ENCODE measurements at places on chromosomes 11 and 22.

- no peak for DNase-seq
Observed at GRCh38 chr11:57100638-57101331, 81.0 kb upstream of the LRRC55 start.

- DNase-seq, result no peak
Observed at GRCh38 chr11:44072757-44073658, 6.9 kb downstream of the ACCS start.

DNA sequence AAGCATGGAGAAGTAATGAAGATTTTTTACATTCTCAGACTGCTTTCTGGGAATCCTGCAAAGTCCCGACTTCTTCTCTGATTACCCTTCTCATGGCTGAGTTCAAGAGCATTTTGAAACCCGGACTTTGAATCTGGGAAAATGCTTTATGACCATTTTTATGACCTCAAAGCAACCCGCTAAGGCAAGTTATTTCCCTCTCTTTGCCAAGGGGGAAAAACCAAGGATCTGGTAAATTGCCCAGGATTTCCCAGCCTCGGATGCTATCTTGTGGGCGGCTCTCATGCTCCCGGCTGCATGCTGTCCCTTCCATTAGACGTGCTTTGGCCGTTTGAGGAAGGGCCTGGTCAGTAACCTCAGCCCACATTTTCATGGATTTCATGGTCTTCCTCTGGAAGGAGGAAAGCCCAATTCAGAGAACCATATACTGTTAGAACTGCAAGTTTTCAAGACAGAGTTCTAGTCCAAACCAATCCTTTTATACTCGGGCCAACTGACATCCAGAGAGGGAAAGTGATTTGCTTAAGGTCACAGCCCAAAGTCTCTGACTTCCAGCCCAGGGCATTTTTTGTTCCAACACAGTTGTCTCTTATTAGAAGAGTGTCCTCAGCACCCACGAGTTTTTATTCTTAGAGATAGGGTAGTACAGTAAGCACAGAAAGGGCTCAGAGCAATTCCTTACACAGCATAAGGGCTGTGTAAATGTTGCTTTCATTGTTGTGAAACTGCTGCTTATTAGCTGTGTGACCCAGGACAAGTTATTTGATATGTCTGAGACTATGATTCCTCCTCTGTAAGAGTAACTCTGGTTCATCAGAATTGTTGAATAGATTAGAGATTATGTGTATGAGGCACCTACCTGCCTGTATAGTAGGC, 77.4 kb downstream of the NAV2 start:
- no peak for DNase-seq

- DNase-seq, result no peak
Observed at GRCh38 chr11:64888729-64889511, 10.5 kb upstream of the EHD1 start.

- no peak for DNase-seq
Observed at GRCh38 chr22:37638391-37639069, 939 bp upstream of the SH3BP1 start.

GRCh38 chr11:103807806-103808205, 228.6 kb upstream of the DDI1 start:
- DNase-seq, result no peak

DNA sequence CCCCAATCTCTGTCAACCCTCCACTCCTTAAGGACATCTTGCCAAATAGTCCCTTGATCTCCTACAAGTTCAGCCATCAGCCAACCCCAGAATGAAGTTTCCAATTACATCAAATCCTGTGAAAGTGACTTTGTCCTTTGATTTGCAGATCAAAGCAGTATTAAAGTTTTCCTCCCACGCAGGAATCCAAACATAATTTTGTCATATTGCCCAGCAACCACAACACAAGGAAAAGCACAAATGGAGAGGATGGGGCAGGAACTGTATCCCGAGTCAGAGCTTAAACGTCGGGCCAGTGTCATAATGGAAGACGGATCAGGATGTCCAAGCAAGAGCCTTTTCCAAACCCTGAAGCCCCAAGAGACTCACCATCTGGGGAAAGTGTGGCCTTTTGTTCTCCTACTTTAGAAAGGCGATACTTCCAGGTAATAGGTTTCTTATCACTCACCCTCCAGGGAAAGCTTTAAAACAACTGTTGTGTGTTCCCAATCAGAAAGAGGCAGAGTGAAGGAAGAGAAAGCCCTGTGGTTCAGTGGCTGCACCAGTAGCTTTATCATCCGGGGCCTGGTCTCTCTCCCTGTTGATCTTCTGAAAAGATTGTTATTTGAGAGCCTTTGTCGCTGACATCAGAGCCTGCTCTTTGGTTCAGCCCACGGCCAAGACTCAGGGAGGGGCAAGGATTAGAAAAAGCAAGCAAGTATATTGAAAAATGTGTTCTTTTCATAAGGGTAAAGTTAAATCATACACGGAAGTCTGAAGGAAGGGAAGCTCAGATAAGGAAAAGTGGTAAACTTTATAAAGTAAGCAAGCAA, 41.7 kb downstream of the EXPH5 start:
- DNase-seq, result no peak

- no peak for DNase-seq
Observed at GRCh38 chr11:95385577-95385976, 154.6 kb upstream of the SESN3 start.

GRCh38 chr11:101435408-101435973, 148.3 kb downstream of the TRPC6 start:
- no peak for DNase-seq

GRCh38 chr11:32852207-32852606, 22.5 kb downstream of the PRRG4 start:
- DNase-seq, result no peak

DNA sequence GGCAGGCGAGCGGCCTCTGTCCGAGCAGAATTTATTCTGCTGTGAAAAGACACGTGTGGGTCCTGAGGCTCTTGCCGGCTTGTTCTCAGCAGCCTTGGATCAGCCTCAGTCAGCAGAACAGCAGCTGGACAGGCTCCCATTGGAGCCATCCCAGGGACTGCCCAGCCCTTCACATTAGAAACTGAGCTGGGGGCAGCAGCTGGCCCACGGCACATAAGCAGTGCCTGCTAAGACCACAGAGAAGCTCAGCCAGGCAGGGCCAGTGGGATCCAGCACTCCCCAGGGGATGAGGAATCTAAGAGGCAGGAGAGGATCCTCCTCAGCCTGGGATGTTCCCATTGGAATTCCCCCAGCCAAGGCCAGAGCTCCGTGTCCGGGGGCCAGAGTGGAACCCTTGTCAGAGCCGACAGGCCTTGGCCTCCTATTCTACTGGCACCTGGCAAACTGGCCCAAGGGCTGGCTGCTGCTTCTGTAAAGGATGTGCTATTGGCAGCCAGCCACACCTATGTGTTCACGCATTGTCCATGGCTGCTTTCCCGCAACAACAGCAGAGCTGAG, 18.2 kb downstream of the RTN4R start:
- DNase-seq, result no peak

DNA sequence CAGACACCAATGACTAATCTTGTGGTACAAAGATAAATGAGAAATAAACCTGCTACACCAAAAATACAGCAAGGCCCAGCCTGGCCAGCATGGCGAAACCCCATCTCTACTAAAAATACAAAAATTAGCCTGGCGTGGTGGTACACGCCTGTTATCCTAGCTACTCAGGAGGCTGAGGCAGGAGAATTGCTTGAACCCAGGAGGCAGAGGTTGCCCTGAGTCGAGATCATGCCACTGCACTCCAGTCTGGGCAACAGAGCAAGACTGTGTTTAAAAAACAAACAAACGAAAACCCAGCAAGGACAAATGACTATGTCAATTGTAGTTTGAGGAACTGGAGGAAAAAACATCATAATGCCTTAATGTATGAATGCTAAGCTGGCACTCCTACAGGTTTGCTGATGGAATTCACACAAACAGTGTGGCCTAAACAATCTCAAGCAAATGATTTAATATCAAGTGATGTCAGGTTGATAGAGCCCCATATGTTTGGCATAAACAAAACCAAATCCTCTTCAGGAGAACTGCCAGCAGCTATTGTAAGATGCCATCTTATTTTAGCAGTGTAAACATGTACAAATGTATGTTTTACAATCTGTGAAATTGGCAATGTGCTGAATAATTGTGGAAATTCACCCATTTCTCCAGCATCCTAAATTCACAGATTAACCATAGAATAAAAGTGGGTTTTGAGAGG, 20.0 kb downstream of the MMP7 start:
- no peak for DNase-seq

DNA sequence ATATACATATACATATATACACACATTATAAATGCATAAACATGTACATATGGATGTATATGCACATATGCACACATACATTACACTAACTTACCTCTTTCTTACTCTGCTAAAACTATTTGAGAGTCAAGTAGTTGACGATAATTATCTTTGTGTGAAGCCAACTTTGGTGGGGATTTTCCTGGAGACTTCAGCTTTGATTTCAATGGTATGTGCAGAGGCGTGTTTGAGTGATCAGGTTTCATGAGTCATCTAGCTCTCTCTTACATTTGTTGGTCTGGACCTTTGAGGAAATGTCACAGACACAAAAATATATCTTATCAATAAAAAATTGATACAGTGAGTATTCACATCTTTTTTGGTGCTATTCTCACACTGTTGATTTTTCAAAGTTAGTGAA, 769.1 kb upstream of the LUZP2 start:
- no peak for DNase-seq

DNA sequence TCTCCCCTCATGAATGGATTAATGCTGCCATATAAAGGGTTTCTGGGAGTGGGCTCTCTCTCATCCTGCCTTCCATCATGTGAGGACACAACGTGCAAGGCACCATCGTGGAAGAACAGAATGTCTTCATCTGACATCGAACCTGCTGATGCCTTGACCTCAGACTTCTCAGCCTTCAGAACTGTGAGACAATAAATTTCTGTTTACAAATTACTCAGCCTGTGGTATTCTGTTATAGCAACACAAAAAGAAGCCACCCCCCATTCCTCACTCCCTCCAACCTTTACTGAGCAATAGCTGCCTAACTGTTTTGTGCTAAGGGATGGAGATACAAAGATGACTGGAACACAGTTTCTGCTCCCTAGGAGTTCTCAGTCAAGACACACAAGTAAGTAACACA, 106.1 kb upstream of the PLET1 start:
- DNase-seq, result no peak

DNA sequence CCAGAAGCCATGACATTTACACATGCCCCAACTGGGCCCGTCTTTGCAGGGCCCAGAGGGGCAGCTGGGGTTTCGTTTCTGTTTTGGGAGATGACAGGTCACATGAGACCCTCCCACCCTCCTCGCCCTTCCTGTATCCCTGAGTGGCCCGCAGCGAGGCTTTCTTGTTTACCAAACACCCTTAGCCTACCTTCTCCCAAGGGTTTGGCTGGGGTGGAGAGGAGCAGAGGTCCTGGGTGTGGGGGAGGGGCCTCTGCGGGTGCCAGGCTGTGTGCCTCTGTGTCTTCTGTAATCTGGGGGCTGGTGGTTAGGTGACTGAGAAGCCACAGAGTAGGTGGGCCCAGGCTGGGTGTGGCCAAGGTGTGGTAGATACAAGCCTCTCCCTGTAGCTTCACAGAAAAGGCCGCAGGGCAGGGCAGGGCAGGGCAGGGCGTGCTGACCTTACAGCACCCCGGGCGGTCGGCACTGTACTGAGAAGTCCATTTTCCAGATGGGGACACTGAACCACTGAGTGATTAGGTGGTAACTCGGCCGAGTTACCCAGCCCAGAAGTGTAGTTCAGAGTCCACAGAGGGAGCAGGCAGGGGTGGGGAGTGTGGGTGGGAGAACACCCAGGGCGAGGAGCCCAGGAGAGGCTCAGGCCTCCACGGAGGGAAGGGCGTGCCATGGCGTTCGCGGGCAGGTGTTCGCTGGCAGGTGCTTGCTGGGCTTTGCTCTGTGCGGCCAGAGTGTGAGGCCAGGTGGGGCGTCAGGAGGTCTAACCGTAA, 8.7 kb downstream of the PRR5 start:
- peak; percentile 67 for DNase-seq

DNA sequence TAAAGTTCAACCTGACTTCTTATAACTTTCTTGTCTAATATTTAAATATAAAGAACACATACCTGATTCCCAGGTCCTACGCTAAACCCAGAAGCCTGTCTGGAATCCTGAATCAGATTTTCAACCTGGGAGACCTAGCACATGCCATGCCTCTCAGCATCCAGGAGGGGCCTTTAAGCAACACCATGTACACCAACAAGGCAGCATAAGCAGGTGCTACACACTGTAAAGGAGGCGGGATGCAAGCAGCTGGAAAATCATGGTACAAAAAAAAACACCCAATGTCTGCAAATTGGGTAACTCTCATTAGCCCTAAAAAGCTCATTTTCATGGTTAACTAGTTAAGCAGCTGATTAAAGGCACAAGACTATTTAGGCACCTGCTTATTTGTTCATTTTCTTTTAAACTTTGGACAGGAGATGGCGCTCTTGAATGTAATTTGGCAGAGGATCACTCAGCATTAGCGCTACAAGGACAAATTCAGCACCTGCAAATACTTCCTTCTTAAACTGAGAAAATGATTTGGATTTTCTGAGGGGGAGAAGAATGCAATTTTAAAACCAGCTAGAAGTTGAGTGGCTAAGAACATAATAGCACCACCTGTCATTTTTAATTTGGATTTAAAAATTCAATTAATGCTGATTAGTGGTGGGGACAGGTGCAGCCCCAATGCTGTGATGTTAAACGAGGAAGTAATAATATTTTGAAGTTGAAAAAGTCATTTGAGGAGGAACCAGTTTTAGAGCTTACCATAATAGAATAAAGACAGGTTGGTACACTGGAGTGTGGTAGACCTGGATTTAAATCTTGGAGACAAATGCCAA, 104.0 kb downstream of the FAR1 start:
- peak; percentile 26 for DNase-seq

DNA sequence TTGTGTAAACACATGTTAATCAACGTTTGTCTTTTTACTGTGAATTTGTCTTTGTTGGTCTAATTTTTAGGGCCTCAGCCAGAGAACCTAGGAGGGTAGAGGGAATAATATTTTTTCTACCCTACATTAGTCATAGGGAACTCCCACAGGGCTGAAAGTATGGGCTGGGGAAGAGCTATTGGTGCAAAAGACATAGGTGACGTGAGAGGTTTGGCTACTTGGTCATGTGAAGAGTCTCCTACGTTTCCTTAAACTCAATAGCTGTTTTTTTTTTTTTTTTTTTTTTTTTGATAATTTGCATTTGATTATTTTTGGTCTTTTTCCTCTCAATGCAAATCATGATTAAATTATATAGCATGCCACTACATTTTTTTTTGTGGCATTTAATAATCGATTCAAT, 15.9 kb upstream of the MMP7 start:
- DNase-seq, result no peak

- DNase-seq, result no peak
Observed at GRCh38 chr22:42613872-42614301, 796 bp downstream of the POLDIP3 start.

DNA sequence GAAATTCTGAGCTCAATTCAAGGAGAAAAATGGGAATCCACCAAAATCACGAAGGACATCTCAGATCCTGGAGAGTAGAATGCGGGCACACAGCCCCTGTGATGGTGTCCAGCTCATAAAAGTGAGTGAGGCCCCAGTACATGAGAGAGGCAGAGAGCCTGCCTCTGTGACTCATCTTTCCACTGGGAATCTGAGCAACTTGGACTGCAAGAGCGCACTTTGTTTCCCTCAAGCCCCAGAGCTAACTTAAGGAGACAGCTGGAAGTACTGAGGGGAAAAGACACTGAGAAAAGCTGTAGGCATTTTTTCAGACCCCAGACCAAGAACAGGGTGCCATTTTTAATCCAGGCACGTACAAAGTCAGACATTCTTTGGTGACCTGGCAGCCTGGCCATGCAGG, 273.7 kb downstream of the C11orf87 start:
- no peak for DNase-seq
